Testis (tissue), 5 donors: ENCODE measurements at places on chromosomes 1 and 21.

GRCh38 chr1:162284206-162284955 is 92.3 kb downstream of the SPATA46 start:
- no peak for DNase-seq

DNA sequence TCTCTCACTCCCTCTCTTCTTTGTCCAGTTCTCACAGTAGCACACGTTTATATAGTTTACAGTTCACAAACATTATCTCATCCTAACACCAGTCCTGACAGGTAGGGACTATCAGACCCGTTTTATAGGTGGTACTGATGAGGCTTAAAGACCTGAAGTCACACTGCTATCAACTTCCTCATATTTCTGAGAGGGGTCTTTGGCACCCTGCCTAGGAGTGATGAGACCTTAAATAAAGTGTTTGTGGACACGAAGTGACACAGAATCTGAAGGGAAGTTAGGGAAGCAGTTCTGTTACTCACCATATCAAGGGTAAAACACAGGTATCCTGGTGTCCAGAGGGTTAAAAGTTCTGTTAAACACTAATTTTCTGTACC is 590 bp upstream of the TACSTD2 start:
- DNase-seq, result no peak

GRCh38 chr1:184300446-184300845 is 86.4 kb upstream of the C1orf21 start:
- DNase-seq, result no peak

DNA sequence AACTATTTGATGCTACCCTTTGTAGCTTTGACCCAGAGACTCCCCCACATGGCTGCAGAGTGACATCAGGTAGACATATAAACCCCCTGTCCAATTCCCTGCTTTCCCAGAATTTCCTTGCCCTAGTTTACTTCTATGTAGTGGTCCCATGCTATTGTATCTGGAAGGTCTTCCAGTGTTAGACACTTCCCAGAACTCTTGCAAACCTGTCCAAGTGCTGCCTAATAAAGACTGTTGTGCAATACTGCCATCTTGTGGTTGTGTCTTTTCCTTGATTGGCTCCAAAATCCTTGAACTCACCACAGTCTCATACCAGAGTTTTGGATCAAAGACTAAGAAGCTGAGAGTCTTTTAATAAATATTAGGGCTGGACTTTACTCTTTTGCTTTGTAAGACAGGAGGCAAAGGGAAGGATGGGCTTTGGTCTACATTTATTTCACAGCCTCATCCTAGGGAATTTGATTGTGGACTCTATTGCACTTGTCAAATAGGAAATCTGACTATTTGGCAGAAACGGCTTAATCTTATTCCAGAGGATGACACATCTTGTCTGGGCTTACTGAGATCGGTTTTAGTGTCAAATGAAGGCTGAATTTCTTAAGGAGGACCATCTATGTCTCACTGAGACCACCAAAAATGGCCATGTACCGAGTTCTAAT is 169.9 kb downstream of the LRRC7 start:
- DNase-seq, result peak; percentile 74

DNA sequence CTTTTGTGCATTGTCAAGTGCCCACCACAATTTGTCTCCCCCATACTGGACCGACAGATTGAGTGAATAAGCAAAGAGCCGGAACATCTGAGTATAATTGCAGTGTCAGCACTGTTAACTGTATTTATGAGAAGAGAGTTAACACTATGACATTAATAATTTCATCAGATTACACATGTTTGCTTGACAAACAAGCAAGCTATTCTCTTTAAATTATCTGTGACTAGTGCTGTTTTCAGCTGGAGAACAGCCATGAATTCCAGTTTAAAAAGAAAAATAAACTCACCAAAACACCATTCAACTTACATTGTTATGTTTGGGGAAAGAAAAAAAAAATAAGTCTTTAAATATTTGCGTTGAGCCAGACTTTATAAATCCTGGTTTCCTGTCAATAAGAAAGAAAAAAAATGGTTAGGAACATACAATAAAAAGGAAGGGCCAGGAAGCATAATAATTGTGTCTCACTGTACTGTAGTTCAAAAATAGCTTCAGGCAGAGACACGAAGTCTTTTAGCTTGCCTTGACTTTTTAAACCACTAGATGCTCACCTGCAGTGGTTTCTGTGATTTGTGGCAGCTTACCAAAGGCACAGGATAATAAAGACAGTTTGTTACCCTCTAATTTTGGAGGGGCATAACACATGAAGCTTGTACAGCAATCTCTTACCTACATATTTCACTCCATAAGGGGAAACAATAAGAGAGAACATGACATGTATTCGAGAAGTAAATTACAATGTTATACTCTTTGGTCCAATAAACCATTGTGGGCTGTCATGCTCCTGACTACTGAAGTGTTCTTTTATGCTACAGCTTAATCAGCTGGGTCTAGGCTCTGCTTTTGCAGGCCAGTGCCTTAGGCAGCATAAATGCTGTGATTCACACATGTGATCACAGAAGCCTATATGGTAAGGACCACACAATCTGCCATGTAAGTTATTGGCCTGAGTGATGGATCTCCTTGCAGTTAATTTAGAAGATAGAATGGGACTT is 302.0 kb upstream of the ADGRL2 start:
- DNase-seq, result no peak

- DNase-seq, result no peak
Observed at GRCh38 chr1:212236664-212237220, 48.5 kb upstream of the PPP2R5A start.

- DNase-seq, result no peak
Observed at GRCh38 chr1:235045034-235045690, 83.5 kb downstream of the TOMM20 start.

DNA sequence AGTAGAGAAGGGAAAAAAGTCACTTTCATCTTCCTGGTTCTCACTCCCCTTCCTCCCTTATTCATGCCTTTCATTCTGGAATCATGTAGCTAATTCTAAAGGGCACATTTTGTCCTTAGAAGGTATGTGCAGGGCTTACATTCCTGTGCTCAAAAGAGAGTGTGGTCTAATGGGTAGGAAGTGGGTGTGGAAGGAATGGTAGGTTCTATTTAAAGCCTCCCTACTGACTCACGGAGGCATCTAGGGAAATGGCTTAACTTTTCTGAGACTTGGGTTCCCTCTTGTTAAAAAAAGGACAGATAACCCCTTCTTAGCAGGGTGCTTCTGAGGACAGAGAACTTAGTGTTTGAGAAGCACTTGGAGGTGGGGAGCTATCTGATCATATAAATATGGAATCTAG is 249.3 kb upstream of the DUSP10 start:
- DNase-seq, result no peak

DNA sequence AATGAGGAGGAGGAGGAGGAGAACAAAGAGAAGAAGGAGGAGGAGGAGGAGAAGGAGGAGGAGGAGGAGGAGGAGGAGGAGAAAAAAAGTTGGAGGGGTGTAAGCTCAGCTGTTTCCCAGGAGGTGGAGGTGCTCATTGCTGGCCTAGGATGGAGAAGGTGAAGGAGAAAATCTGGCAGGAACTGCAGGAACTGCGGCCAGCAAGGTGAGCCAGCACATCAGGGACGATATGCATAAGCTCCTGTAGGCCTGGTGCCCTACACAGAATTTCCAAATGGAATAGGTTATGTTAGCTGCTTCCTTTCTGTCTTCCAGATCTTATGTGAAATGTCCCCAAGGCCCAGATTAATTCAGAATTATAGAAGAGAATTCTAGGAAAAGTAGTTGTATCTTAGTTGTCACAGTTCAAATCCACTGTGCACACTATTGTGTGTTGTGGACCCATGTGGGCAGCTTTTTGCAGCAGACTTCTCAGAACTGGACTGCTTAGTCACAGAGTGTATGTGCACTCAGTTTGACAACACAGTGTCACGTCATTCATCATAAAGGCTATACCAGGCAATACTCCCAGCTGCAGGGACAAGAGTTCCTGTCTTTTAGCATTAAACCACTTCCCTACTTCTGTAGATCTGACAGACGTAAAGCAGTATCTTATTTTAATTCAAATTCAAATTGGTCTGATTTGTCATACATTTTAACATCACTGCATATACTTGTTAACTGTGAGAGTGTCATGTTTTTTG is 303.7 kb downstream of the HLX start:
- DNase-seq, result no peak

DNA sequence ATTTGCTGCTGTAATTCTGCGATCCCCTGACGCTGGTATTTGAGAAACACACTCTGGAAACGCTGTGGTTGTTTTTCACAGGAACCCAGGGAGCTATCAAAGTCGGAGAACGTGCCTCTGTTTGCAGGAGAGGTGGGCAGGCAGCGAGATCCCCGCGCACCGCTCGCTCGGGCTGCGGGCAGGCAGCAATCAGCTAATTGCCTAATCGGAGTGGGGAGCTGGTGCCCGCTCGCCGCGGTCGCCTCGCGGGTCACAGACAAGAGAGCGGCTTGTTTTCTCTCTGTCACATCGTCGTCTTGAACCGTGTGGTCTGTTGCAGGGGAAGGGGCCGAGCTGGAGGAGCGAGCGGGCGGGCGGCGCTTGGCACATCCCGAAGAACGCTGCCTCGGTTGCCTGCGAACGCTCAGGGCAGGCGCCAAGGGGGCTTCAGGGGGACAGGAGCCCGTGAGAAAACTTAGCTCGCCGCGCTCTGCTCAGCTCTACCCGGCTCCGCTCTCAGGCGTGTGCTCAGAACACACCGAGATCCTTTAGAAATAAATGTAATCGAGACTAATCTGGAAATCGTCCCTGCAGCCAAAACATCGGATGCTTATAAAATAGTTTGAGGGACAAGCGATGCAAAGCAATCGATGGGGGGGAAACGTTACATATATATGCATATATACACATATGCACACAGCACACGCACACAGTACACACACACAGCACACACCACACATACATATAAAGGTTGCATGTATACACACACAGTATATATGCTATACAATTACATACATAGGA is 93.6 kb upstream of the SMYD2 start:
- DNase-seq, result no peak

DNA sequence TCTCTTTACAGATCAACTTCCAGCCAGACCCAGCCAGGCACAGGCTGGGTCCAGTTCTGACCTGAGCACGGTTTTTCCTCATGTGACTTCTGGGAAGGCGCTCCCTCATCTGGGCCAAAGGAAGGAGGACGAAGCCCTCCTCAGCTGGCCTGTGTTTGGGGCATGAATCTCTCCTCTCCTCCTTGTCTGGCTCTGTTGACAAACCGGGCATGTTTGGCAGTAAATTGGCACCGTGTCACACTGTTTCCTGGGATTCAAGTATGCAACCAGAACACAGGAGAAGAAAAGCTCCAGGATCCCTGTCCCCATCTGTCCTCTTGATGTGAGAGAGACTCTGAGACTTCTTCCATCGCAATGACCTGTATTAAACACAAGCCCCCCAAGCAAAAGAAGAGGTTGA is 18.3 kb downstream of the NECAP2 start:
- DNase-seq, result peak; percentile 64

- no peak for DNase-seq
Observed at GRCh38 chr1:78032996-78033796, 12.6 kb upstream of the GIPC2 start.

- DNase-seq, result peak; percentile 38
Observed at GRCh38 chr1:192808163-192808517, 699 bp upstream of the RGS2 start.
